ENCODE measurements at places on chromosomes 12 and 14. TPM values are rescaled to one million over a fixed set of nuclear protein-coding genes. Genes with fewer than 3 reads are reported as not detected.

DNA sequence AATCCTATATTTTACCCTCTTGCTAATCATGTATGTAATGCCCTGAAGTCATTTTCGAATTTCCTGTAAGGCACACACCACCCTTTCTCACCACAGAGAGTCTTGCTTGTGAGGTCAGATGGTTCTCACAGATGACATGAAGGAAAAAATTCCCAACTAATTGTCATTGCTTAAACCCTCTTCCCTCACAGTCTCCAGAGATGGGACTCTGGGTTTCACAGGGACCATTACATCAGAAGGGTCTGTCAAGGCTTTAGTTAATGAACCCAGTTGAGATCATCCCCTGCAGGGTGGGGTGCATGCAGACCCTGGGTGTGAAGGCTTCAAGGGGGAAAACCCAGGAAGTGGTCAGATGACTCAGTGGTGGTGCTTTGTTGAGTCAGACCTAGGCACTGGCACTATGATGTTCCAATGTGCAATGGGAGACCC lies 229.6 kb downstream of the BCAT1 start:
- ATAC-seq, result no peak

- no peak for ATAC-seq
Observed at GRCh38 chr14:98956181-98956580, 315.8 kb downstream of the BCL11B start.

ALX1 gene
- total RNA-seq, result not detected

GRCh38 chr14:46250113-46250703 lies 401.4 kb downstream of the RPL10L start:
- no peak for ATAC-seq

OR6C2 gene
- total RNA-seq, result 0.12 TPM

GRCh38 chr14:23639891-23640523 lies 3.8 kb downstream of the DHRS2 start:
- ATAC-seq, result no peak

GRCh38 chr12:121697093-121697698 lies 15.4 kb upstream of the TMEM120B start:
- ATAC-seq, result no peak

GRCh38 chr12:25278269-25278668 lies 27.5 kb upstream of the KRAS start:
- ATAC-seq, result no peak

KCNMB4 gene
- total RNA-seq, result 0.76 TPM

- no peak for ATAC-seq
Observed at GRCh38 chr12:31470459-31470858, 120.5 kb downstream of the DENND5B start.

SLC17A8 gene
- total RNA-seq, result not detected

GRCh38 chr14:60003991-60004390 lies 84.0 kb downstream of the LRRC9 start:
- no peak for ATAC-seq

DNA sequence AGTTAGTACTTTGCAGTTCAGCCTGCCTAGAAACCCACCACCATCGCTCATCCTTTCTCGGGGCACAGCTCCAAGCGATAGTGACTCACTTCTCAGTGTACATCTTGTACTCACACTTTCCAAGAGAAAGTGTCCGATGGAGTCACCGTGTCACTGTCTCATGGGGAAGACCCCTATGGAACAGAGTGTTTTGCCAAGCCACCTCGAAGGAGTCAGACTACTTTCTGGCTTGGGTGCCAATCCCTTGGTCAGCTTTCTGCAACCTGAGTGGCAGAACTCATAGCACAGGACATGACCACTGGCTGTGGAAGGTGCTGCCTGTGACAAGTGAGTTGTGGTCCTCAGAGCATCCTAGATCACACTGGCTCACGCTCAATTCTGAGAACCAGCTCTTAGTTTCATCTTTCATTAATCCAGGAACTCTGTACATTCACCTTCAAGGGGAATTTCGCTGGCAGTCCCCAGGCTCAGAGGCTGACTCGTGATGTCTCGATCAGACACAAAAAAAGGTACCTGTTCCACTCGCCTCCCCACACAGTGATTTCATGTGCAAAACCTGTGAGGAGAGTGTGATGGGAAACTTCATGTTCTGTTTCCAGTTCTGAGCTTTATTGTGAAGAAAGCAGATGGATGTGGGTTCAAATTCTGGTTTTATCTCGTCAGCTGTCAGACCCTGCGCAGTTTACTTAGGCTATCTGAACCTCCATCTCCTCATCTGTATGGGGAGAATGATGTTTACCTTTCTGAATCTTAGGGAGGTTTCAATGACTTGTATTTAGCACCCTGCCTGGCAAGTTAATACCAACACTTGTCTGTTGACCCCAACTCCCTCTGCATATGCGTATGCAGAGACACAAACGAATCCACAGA lies 127.3 kb upstream of the CCND2 start:
- no peak for ATAC-seq

GRCh38 chr12:93892423-93893268 lies 215.5 kb downstream of the CRADD start:
- ATAC-seq, result no peak

GRCh38 chr12:53552361-53553327 lies 45.4 kb upstream of the NPFF start:
- no peak for ATAC-seq

FOXN3 gene
- 40.5 TPM for total RNA-seq

- ATAC-seq, result no peak
Observed at GRCh38 chr12:50042693-50043092, 14.7 kb upstream of the ASIC1 start.

- peak; percentile 60 for ATAC-seq
Observed at GRCh38 chr12:108572166-108572790, 9.9 kb downstream of the ISCU start.

ERP29 gene
- total RNA-seq, result 66.9 TPM

DNA sequence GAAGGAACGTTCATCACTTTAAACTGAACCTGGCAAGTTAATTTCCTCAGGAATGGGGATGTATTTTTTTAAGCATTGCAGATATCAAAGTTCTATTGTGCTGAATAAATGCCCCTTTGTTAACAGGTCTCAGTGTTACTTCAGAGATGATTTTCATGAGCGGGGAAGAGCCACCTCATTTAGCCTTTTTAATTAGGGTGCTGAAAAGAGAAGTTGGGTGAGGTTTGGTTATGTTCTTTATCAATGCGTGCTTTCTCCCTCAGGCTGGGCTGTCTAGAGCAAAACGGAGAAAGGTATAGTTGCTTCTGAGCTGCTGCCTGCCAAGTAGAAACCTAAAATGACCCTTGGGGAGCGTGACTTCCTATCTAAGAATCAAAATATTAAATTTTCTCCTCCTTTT lies 8.0 kb upstream of the HIP1R start:
- no peak for ATAC-seq

DNA sequence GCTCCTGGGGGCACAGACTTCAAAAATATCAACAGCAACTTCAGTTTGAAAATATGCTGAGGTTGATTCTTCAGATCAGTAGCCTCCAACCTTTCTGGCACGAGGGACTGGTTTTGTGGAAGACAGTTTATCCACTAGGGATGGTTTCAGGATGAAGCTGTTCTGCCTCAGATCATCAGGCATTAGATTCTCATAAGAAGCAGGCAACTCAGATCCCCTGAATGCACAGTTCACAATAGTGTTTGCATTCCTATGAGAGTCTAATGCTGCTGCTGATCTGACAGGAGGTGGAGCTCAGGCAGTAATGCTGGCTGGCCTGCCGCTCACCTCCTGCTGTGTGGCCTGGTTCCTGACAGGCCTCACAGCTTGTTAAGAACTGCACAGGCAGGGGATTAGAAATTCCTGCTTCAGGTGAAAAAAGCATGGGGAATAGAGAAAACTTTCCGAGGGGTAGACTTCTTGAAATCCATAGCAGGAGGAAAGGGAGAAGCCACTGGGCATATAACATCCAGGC lies 12.8 kb downstream of the EPYC start:
- ATAC-seq, result no peak

RFX4 gene
- total RNA-seq, result not detected

CLEC4A gene
- 0.96 TPM for total RNA-seq

GRCh38 chr14:100677152-100677551 lies 49.5 kb upstream of the DLK1 start:
- ATAC-seq, result no peak

DNA sequence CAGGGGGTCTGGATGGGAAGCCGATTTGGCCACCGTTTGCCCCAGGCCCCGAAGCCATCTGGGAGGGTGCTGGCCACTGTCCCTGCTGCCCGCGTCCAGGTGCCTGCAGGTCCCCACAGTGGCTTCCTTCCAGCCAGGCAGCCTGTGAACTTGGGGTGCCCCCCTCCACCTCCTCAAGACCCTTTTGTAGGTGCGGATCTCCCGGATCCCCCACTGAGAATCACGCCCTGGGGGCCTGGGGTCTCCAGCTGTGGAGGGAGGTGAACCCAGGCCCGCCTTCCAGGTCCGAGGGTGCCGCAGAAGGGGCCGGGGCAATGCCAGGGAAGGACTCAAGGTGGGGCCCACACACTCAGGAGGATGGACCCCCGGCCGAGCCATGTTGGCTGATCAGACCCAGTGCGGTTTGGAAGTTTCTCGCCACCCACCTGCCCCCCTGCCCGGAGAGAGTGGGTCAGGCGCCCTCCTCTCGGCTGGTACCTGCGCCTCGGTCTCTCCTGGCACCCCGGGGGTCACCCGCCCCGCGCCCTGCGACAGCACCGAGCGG lies 1.7 kb downstream of the MMP17 start:
- ATAC-seq, result peak; percentile 1

GRCh38 chr14:71682337-71682736 lies 249.9 kb upstream of the RGS6 start:
- no peak for ATAC-seq

PDE3A gene
- 0.56 TPM for total RNA-seq

AVPR1A gene
- total RNA-seq, result 0.36 TPM

- peak; percentile 13 for ATAC-seq
Observed at GRCh38 chr12:120132863-120133385, 16.4 kb upstream of the RAB35 start.

ENO2 gene
- 3.7 TPM for total RNA-seq

HVCN1 gene
- total RNA-seq, result 1.3 TPM

PPFIBP1 gene
- 57.3 TPM for total RNA-seq

PLEKHG7 gene
- total RNA-seq, result 0.28 TPM

PLCZ1 gene
- not detected for total RNA-seq

DNA sequence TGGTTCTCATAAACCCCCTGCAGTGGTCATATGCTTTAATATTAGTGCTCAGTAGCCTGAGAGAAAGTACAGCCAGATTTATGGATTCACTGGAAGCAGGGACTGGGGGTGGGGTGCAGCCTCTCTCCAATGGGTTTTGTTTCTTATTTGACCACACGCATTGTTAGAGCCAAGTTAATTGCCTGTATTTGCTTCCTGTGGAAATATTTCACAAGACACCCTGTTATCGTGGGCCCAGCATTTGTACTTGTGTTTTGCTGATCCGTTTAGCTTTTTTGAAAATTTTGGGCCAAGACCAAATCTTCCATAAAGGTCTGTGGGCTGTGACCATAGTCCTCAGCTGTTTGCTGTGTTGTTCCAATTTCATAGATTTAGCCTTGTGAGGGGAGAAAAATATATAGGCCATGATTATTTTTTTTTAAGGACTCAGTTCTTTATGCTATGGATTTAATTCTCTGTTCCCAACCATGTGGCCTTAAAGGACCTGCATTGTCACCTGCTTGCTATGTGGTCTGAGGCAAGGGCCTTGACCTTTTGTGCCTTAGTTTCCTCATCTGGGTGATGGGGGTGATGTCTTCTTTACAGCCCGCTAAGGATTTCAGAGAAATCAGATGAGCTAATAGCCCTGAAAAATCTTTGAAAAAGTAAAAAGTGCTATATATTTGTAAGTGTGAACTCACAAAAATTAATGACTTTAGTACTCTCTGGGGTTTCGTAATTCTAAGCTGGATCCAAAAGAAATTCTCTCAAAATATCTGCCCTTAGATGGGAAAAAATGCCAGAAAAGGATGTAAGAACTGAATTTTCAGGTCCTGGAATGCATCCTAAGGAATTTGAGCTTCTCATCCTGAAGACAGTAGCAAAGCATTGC lies 370.2 kb downstream of the DPF3 start:
- no peak for ATAC-seq

GRCh38 chr12:52352951-52353350 lies 14.3 kb downstream of the KRT85 start:
- no peak for ATAC-seq

PLEKHA5 gene
- 32.7 TPM for total RNA-seq

- ATAC-seq, result no peak
Observed at GRCh38 chr12:69998011-69998410, 173.0 kb downstream of the MYRFL start.

TAMALIN gene
- 3.9 TPM for total RNA-seq

GRCh38 chr14:96016501-96017160 lies 22.5 kb upstream of the C14orf132 start:
- ATAC-seq, result no peak

Measured in esophagus mucosa (tissue), 1 donor.